Stimulated activated CD4-positive, alpha-beta T cell treated with anti-CD3 and anti-CD28 coated beads, Interleukin-2, amount 100 ng/mL, for 48 hours (primary cell): ENCODE measurements at places on chromosomes 3 and 15.

- DNase-seq: no peak
Measured at GRCh38 chr3:71930056-71930991, 145.4 kb upstream of the PROK2 start.

GRCh38 chr3:162719684-162720341 lies 1223.2 kb downstream of the OTOL1 start:
- DNase-seq: no peak

- DNase-seq: no peak
Measured at GRCh38 chr3:13571831-13572750, 23.2 kb downstream of the FBLN2 start.

GRCh38 chr3:31331278-31331677 lies 201.4 kb upstream of the STT3B start:
- DNase-seq: no peak

- no peak for DNase-seq
Measured at GRCh38 chr3:196181127-196181546, 30.1 kb downstream of the ZDHHC19 start.

GRCh38 chr15:51904931-51905330 lies 66.6 kb downstream of the LEO1 start:
- DNase-seq: no peak

DNA sequence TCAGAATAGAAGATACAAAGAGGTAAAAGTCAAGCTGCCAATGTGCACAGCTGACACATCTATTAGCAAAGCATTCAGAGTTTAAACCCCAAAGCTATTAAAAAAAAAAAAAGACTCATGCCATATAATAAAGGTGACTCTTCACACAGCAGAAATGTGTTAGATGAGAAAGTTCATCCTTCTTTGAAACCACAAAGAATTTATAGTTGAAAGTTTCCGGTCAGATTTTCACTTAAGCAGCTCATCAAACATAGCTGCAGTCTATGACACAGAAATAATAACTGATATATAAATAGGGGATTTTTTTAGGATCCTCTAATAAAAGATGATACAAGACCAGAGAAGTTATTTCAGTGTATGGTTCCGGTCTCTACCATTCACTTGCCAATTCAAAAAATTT lies 76.6 kb downstream of the WWTR1 start:
- no peak for DNase-seq
